ENCODE measurements at places on chromosomes 11 and 22.

GRCh38 chr11:117092951-117093590, 5.2 kb downstream of the SIK3 start:
- DNase-seq = no peak

DNA sequence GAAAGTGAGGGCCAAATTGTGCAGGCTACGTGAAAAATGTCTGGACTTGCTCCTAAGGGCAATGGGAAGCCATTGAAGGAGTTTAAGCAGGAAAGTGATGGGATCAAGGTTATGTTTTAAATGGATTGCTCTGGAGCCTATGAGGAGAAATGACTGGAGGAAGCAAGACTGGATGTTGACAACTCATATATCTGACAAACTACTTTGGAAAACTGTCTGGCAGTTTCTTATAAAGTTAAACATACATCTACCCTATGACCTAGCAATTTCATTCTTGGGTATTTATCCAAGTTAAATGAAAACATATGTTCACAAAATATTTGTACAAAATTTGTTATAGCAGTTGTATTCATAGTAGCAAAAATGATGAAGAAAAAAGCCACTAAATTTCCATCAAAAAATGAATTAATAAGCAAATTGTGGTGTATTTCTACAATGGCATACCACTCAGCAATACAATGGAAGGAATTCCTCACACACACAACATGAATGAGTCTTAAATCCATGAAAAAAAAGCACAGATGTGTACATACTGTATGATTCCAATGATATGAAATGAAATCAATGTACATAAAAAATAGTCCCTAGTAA, 24.1 kb downstream of the FZD4 start:
- DNase-seq = no peak

- no peak for DNase-seq
These were observed 81.9 kb downstream of the BDNF start for GRCh38 chr11:27618281-27618915.

- no peak for DNase-seq
These were observed 230.4 kb upstream of the MTNR1B start for GRCh38 chr11:92739041-92739440.

DNA sequence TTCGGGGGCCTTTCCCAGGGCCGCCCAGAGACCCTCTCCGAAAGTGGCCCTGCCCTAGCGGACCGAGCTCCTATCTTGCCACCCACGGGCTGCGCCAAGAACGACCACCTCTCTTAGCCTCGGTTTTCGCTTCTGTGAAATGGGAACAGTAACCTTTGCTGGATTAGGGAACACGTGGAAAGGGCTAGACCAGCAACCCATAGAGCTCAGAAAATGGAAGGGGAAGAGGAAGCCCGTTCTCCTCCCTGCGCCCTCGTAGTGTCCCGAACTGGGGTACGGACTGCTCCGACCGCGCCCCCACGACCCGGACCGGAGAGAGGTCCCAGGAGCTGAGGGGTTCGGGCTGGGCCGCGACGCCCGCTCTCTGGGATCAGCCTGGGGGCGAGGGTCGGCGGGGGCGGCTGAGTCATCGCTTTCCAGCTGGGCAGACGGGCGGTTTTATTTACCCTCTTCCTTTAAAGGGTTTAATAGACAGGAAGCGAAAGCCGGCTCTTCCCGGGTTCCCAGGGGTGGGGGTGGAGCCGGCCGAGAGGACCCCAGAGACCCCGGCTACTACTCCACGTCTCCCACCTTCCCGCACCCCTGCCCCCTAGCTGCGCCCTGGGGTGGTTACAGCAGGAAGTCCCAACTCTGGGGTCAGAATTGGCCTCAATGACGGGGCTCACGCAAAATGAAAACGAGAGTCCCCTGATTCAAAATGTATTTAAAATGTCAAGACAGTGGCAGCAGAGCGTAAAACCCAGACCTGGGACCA, 907 bp upstream of the PHLDA2 start:
- DNase-seq = no peak

GRCh38 chr11:112961146-112961668, at the start of gene NCAM1:
TSS of gene NCAM1 (plus strand) at chr11:112961420.
- no peak for DNase-seq

- no peak for DNase-seq
These were observed 302.6 kb upstream of the FAT3 start for GRCh38 chr11:91921974-91922373.

- DNase-seq = no peak
These were observed 16.7 kb downstream of the PAFAH1B2 start for GRCh38 chr11:117160826-117161225.

DNA sequence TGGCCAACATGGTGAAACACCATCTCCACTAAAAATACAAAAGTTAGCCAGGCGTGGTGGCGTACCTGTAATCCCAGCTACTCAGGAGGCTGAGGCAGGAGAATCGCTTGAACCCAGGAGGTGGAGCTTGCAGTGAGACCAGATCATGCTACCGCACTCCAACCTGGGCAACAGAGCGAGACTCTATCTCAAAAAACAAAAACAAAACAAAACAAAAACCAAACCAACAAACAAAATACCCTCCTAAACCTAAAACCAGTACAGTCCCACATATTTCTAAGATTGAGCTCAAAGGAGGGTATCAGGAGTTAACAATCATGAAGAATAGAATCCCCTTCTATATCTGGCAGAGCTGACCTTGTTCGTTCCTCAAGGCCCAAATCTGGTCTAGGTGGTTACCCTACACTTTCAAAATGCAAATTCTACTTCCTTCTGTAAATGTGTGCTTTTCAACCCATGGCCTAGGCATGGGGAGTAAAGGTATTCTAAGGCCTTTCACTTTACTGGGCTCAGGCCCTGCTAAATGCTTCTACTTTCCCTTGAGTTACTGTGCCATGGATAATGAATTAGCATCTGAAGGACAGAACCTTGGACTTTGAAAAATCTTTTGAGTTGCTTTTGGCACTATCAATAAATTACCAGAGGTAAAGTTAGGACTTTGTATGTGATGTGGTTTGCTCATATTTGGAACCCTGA, 10.4 kb upstream of the PPP2R1B start:
- DNase-seq = no peak

GRCh38 chr22:22612516-22612915, 31.9 kb upstream of the GGTLC2 start:
- DNase-seq = no peak

DNA sequence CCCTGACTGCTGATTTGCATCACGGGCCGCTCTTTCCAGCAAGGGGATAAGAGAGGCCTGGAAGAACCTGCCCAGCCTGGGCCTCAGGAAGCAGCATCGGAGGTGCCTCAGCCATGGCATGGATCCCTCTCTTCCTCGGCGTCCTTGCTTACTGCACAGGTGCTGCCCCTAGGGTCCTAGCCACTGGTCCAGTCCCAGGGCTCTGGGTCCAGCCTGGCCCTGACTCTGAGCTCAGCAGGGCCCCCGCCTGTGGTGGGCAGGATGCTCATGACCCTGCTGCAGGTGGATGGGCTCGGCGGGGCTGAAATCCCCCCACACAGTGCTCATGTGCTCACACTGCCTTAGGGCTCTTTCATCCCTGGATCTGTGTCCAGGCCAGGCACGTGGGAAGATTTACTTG, 7.0 kb upstream of the IGLL5 start:
- no peak for DNase-seq

DNA sequence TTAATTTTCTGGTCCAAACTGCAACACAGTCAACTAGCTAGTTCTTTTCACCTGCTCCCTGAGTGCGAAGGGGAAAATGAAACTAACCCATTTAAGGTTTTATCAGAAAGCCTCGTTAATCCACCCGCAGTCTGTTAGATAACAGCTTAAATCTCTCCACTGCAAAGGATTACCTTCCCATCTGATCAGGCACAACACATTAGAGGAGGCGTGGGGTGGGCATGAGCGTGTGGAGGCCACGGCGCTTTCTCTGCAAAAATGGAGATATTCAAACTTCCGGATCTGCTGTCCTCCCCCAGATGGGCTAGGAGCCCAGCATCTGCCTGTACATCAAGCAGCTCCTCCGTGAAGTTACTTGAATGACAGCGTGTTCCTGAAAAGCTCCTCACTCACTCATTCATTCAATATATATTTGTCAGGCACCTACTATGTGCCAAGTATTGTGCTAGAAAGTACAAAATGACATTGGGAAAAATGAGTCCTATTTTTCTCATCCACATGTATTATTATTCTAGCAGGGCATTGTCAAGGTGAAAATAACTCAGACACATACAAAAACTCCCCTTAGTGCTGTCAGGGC, 13.5 kb upstream of the ANKK1 start:
- DNase-seq = no peak

GRCh38 chr11:92915551-92915950, 53.9 kb upstream of the MTNR1B start:
- no peak for DNase-seq

- DNase-seq = no peak
These were observed 7.0 kb upstream of the DDX17 start for GRCh38 chr22:38513063-38513462.

DNA sequence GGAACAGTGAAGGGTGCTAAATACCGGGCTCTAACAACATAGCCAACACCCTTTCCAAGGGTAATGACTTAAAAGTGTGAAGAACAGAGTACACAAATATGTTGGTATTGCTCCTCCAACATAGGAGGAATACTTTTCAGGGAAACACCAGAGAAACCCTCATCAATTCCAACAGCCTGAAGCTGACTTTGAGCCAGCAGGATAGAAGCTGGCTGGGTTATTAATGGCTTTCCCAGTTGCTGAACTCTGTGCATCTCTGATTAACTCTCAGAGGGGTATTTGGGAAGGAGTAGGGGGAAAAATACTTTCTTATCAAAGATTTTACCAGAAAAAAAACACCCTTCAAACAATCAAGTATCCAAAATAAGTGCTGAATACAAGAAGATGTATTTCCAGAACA, 95.6 kb downstream of the AMBRA1 start:
- no peak for DNase-seq

- DNase-seq = no peak
These were observed 8.7 kb upstream of the LTO1 start for GRCh38 chr11:69683764-69684333.

DNA sequence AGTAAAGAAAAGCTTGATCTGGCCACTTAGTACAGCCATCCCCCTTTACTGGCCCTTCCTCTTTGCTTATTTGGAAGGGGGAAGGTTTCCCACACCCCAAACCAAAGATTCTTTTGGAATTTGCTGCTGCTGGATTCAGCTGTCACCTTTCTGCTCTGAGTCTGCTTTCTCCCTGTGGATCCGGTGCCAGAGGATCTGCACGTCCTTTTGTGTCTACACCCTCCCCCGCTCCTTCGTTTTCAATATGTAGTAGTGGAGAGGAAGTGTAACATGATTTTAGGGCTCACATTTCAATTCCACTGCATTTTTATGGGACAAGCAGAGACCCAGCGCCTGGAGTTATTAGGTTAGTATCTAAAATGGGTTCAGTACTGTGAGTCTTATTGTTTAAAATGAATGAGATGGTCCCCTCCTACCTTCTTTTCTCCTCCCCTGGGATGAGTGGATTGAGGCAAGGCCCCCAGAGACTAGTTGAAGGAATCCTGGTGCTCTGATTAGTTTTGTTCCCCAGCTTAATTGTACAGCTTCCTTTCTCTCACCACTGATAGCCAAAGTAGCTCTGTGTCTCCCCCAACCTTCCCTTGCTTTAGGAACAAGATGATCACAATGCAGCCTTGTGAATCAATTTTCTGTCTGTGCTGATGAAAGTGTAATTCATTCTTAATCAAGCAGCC, 30.5 kb upstream of the CABP7 start:
- no peak for DNase-seq

DNA sequence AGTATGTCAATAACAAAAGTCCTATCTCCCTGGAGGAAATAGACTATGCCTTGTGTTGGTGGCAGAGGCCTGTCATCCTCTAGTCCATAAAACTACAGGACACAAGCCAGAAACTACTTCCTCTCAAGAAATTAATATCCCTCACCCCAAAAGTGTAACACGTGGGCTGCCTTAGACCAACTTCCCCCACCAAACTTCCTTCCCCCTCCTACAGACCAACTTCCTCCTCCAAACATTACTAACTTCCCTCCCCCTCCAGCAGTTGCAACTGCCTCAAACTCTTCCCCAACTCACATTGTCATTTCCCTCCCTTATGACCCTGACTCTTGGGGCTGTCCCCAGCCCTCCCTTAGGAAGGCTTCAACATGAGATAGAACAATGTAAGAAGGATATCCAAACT, 6.3 kb downstream of the OR52K2 start:
- no peak for DNase-seq

DNA sequence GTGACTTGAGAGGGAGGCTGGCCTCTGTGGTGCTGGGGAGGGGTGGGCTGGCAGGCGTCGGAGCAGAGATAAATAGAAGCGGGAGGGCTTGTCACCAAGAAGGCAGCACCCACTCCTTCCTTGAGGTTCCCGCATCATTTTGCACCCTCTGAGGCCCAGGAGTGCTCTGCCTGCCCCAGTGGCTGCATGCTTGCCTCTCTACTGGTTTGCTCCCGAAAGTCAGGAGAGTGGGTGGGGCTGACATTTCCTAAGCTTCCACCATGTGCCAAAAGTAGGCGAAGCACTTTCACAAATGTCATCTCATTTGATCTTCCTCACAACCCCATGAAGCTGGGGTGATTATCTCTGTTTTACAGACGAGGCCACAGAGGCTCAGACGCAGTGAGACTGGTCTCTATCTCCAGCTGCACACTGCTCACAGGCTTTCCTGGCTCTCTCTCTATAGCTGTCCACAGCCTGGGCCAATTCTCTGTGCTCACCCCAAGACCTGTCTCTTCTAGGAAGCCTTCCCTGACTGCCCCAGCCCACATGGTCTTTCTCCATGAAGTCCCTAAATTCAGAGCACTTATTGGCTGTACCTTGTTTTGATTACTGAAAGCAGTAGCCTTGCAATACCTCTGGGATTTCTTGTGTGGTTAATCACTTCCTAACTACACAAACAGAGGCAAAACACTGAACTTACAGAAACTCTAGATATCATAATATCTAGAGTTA, 2.6 kb upstream of the UCP3 start:
- no peak for DNase-seq

DNA sequence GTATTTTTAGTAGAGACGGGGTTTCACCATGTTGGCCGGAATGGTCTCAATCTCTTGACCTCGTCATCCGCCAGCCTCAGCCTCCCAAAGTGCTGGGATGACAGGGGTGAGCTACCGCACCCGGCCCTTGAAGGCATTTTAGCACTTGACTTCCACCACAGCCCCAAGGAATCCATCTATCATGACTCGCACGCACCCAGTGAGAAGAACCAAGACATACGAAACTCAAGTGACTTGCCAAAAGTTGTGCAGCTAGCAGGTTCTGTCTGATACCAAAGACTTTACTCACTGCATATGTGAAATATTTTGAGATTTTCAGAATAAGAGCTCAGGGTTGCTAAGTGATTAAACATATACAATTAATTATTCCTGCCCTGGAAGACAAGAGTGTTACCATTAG, 21.0 kb downstream of the FLI1 start:
- DNase-seq = no peak

GRCh38 chr11:118703563-118704106, 24.2 kb upstream of the TREH start:
- DNase-seq = no peak

GRCh38 chr11:104490182-104490581, 326.2 kb upstream of the PDGFD start:
- no peak for DNase-seq

- no peak for DNase-seq
These were observed 76.8 kb upstream of the CREB3L1 start for GRCh38 chr11:46200537-46201281.

- DNase-seq = no peak
These were observed 27.1 kb upstream of the TMA7B start for GRCh38 chr22:39932918-39933649.

- DNase-seq = no peak
These were observed 99.3 kb downstream of the FDX1 start for GRCh38 chr11:110529043-110529442.

- DNase-seq = no peak
These were observed 401.6 kb downstream of the BUD13 start for GRCh38 chr11:116371146-116371545.

GRCh38 chr11:9138612-9139579, 47.5 kb upstream of the SCUBE2 start:
- no peak for DNase-seq
